Caco-2 (cell line): ENCODE measurements at places on chromosomes 16 and 17.

DNA sequence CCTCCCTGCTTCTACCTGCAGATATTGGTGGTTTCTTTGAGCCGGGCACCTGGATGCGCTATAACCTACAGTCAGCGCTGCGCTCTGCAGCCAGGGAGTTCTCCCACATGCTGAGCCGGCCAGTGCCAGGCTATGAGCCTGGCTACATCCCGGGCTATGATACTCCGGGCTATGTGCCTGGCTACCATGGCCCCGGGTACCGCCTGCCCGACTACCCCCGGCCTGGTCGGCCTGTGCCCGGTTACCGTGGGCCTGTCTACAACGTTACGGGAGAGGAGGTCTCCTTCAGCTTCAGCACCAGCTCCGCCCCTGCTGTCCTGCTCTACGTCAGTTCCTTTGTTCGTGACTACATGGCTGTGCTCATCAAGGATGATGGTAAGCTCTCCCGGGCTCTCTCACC, 13.2 kb downstream of the CNTNAP1 start:
- H3K4me1 ChIP-seq, result no peaks in the 10 kb centered on the region
- no peak overlapping the region for H3K4me3 ChIP-seq
- DNase-seq, result no peak
- H3K27ac ChIP-seq, result no peak overlapping the region
- no peaks in the 10 kb centered on the region for H3K27me3 ChIP-seq

- 0 out of 2 replicates have a peak, but pooled peaks cover 3% of the 10 kb centered on the region for H3K4me1 ChIP-seq
- no peak overlapping the region for H3K4me3 ChIP-seq
- no peaks in the 10 kb centered on the region for H3K36me3 ChIP-seq
- no peak for DNase-seq
Observed at GRCh38 chr16:82194086-82194485, 24.1 kb upstream of the MPHOSPH6 start.

- no peak for DNase-seq
- no peak overlapping the region for H3K27ac ChIP-seq
- H3K36me3 ChIP-seq, result no peaks in the 10 kb centered on the region
- no peak overlapping the region for H3K4me3 ChIP-seq
- H3K4me1 ChIP-seq, result no peaks in the 10 kb centered on the region
- H3K27me3 ChIP-seq, result no peaks in the 10 kb centered on the region
Observed at GRCh38 chr17:700504-701094, 14.0 kb downstream of the VPS53 start.

GRCh38 chr16:67191411-67191994, 452 bp upstream of the E2F4 start:
- no peaks in the 10 kb centered on the region for H3K27me3 ChIP-seq
- H3K4me1 ChIP-seq, result peaks cover 22% of the 10 kb centered on the region
- peak overlapping the region; percentile 54 for H3K27ac ChIP-seq
- peak overlapping the region; percentile 90 for H3K4me3 ChIP-seq
- peaks cover 11% of the 10 kb centered on the region for H3K36me3 ChIP-seq

DNA sequence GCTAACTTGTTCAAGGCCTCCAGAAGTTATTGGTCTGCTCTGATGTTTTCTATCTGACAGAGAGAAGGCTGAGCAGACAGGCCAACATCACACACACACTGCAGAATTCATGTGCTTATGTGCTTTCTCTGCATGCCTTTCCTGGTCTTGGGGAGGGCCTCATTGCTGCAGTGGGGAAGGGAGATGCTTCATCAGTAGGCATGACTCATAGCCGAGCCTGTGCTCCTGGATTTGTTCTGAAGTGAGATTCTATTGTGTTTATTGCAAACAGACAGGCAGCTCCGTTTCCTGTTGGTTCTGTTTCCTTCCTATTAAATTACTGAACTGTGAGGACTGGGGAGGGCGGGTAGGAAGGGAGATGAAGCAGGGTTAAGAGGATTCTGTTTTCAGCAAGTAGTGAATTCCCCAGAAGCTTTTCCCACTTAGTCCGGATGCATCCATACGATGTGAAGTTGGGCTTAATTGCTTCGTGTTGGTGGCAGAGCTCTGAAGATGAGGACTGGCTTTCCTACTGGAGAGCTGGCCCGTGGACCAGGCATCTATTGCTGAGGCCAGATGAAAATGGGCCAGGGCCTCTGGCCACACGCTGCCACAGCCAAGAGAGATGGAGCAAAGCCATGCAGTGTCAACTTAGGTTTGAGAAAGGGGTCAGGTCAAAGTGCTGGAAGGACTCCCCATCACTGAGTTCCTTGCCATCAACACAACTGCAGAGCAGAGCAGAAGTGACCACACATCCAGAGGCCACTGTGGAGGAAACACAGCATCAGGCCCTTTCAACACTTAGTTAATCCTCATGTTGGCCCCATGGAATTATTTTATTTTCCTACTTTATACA, 179.3 kb downstream of the UTP18 start:
- H3K36me3 ChIP-seq, result no peaks in the 10 kb centered on the region
- DNase-seq, result no peak
- no peak overlapping the region for H3K27ac ChIP-seq
- H3K4me1 ChIP-seq, result no peaks in the 10 kb centered on the region
- H3K4me3 ChIP-seq, result no peak overlapping the region

GRCh38 chr17:63150490-63150889, 184.5 kb downstream of the TANC2 start:
- no peak overlapping the region for H3K4me3 ChIP-seq
- H3K4me1 ChIP-seq, result no peaks in the 10 kb centered on the region
- no peak overlapping the region for H3K27ac ChIP-seq
- no peak for DNase-seq
- no peaks in the 10 kb centered on the region for H3K36me3 ChIP-seq

- H3K4me1 ChIP-seq, result no peaks in the 10 kb centered on the region
- no peaks in the 10 kb centered on the region for H3K27me3 ChIP-seq
- no peak overlapping the region for H3K4me3 ChIP-seq
- no peak overlapping the region for H3K27ac ChIP-seq
- H3K36me3 ChIP-seq, result no peaks in the 10 kb centered on the region
Observed at GRCh38 chr16:78882751-78883150, 717.8 kb downstream of the MAF start.

DNA sequence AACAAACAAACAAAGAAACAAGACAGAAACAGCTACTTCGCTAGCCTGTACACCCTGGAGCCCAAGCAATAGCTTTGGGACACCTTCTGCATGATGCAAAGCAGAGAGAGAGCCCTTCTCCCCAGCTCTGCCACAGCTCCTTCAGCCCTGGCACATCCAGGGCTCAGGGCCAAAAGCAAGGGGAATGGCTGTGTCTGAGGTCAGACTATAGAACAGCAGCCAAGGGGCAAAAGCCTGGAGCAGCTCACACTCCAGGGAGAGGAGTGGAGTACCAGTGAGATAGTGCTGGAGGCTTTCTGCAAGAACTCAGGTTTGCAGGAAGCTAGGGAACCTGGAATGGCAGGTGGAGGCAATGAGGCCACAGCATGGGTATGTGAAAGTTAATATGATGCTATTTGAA, 11.6 kb upstream of the SEPHS2 start:
- H3K4me3 ChIP-seq, result no peak overlapping the region
- DNase-seq, result no peak
- no peak overlapping the region for H3K27ac ChIP-seq
- H3K4me1 ChIP-seq, result no peaks in the 10 kb centered on the region; the same call in 1 of the 2 replicates
- no peaks in the 10 kb centered on the region for H3K27me3 ChIP-seq

- no peak for DNase-seq
- peak overlapping the region; percentile 100 for H3K27ac ChIP-seq
- H3K4me1 ChIP-seq, result no peaks in the 10 kb centered on the region
- H3K4me3 ChIP-seq, result peak overlapping the region; percentile 89
Observed at GRCh38 chr17:75260641-75261335, 618 bp downstream of the GGA3 start.

- H3K27ac ChIP-seq, result no peak overlapping the region
- 0 out of 2 replicates have a peak, but pooled peaks cover 9% of the 10 kb centered on the region for H3K4me1 ChIP-seq
- no peak for DNase-seq
- no peak overlapping the region for H3K4me3 ChIP-seq
- no peaks in the 10 kb centered on the region for H3K36me3 ChIP-seq
Observed at GRCh38 chr17:40531051-40531991, 29.9 kb upstream of the TNS4 start.

- no peaks in the 10 kb centered on the region for H3K36me3 ChIP-seq
- no peaks in the 10 kb centered on the region for H3K27me3 ChIP-seq
- no peaks in the 10 kb centered on the region for H3K4me1 ChIP-seq
- no peak overlapping the region for H3K27ac ChIP-seq
- H3K4me3 ChIP-seq, result no peak overlapping the region
- DNase-seq, result no peak
Observed at GRCh38 chr17:20123209-20123608, 114.0 kb downstream of the SPECC1 start.

- H3K27me3 ChIP-seq, result no peaks in the 10 kb centered on the region
- H3K27ac ChIP-seq, result no peak overlapping the region
Observed at GRCh38 chr17:75769536-75769935, 4.5 kb upstream of the GALK1 start.
